ENCODE measurements at places on chromosomes 3 and 15. TPM values are rescaled to one million over a fixed set of nuclear protein-coding genes. Genes with fewer than 3 reads are reported as not detected.

Gene SLC28A1
- not detected for total RNA-seq

Gene SOX14
- not detected for total RNA-seq

Gene SH3GL3
- total RNA-seq, result not detected

Gene DTX3L
- 12.9 TPM for total RNA-seq

Gene ISLR2
- not detected for total RNA-seq

Gene SIDT1
- total RNA-seq, result not detected

Gene CPNE9
- total RNA-seq, result not detected

Gene DPPA2
- total RNA-seq, result not detected
